ENCODE measurements at places on chromosomes 13 and 19. TPM values are rescaled to one million over a fixed set of nuclear protein-coding genes. Genes with fewer than 3 reads are reported as not detected.

- no peak for DNase-seq
Measured at GRCh38 chr13:27405546-27406134, 18.8 kb upstream of the GTF3A start.

DNA sequence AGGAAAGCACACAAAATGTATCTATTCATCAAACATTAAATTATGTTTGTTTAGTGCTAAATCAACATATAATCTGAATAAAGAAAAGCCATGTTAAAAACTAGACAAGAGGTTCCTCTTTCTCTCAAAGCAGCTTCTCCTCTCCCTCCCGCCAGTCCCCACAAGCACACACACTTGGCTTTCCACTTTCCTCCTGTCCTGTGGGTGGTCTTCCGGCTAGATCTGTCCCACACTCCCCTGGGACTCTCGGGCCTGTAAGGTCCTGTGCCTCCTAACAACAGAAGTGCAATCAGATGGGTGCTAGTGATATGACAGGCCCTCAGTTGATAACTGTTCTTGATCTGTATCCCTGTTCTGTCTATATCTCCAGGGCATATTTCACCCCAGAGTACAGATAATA, 45.6 kb upstream of the RAP2A start:
- DNase-seq, result no peak

- no peak for DNase-seq
Measured at GRCh38 chr13:45799451-45799850, 52.1 kb downstream of the SIAH3 start.

DNA sequence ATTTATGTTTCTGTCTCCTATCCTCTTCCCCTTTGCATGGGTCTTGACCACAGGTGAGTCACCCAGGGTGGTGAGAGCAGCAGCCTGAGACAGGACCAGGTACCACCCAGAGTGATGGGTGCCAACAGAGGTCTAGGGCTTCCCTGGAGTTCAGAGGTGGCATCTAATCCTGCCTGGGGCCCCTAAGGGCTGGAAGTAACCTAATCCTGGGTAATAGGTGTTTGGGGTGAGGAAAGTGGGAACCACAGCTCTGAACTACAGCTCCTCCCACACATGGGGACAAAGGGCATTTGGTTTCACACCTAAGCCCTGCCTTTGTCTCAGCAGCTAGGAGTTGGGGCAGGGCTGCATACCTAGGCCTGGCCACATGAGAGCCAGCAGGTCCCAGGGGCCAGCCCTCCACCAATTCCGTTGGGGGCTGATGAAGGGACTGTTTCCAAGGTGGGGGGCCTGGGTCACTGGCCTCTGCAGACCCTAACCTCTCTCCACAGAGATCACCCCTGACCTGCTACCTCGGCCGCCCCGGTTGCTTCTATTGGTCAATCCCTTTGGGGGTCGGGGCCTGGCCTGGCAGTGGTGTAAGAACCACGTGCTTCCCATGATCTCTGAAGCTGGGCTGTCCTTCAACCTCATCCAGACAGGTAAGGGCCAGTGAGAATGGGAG, 8.0 kb downstream of the SPHK2 start:
- no peak for DNase-seq

- no peak for DNase-seq
Measured at GRCh38 chr13:76019421-76020044, 383.4 kb downstream of the LMO7 start.

Gene JAK3
- 10.8 TPM for total RNA-seq

Gene KCNN4
- total RNA-seq, result 16.2 TPM

Gene PABPC3
- total RNA-seq, result not detected

DNA sequence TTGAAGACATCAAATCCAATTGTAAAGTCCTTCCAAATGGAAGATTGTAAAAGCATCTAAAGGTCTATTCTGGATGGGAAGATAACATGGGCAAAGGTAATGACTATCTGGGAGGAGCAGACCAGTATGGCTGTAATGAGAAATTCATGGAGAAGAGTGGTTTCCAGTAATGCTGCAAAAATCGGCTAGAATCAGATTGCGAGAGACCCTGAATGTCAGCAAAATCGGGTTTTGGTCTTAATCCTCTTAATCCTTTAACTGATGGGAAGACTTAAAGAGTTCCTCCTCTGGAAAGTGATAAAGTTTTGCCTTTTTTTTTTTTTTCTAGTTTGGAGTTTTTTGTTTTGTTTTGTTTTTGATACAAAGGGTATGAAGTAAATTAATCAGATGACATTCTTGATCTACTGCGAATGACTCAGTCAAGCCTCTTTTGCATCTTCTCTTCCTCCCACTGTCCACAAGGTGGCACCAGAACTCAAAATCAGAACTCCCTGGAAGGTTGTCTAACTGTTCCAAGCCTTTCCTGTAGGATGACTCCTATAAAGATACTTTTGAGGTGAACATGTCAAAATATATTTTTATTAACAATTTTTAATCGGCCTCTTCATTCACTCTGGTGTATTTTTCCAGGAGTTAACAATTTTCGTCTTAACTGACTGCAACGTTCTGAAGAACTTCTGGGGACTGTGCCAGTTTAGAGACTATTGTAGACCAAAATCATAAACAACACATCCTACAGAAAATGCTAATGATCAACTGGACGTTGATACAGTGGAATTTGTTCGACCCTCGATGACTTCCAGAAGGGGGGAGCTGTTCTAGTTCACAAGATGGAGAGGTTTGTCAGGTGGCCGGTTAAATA, 213.3 kb upstream of the MIR17HG start:
- DNase-seq, result no peak

Gene PRR20A
- total RNA-seq, result not detected

DNA sequence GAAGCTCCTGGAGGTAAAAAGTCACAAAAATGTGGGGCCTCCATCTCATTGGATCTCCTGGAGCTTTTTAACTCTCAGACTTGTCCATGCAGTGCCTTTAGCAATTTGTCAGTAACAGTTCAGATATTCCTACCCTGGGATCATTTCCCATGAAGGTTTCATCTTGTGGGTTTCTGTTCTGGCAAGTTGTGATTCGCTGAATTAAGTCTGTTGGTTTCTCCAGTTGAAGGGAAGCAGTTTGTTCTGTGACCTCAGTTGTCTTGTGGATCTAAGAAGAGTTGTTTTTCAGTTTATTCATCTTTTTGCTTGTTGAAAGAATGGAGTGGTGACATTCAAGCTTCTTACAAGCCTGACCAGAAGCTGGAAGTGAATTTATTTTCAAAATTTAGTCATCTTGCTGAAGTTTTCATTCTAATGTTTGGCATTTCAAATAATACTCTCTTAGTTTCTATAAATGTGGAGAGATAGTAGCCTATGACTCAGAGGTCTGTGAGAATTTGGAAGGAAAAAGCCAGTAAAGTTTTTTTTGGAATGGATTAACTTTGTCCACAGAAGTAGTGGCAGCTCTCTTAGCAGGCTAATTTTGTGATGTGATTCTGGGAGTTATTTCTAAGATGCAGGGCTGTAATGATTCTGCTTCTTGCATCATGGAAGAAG, 120.1 kb upstream of the CSNK1A1L start:
- no peak for DNase-seq

Gene GTF2F1
- total RNA-seq, result 52.8 TPM

DNA sequence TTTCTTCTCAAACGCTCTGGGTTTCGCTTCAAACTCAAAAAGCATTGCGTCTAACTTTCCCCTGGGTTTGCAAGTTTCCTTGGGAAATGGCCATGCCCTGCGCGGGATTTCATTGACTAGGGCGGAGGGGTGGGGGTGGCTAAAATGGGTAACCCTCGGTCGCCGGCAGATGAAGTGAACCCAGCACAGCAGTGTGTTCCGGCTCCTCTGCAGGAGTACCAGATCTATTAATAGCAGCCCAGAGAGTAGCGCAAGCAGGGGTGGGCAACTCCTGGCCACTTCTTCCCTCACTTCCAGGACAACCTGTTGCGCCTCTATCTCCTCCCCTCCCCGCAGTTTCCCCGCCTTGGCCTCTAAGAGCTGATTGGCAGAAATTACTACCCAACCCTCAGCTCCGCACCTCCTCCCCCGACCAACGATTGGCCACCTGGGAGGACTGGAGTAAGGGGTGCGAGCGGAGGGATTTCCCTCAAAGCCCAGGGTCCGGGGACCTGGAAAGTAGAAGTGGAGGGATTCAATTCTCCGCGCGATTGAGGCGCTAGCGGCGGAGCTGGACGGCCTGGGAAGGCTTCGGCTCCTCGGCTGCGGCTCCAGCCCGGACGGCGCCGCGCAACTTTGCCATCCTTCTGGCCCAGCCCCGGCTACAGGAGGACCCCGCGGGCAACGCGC, at the start of gene FREM2:
Gene FREM2, plus strand, starts transcription at position 501 of the 669 bp plus-strand sequence. CDS start 268 bp downstream, outside the sequence.
- no peak for DNase-seq

Gene KCNRG
- not detected for total RNA-seq

DNA sequence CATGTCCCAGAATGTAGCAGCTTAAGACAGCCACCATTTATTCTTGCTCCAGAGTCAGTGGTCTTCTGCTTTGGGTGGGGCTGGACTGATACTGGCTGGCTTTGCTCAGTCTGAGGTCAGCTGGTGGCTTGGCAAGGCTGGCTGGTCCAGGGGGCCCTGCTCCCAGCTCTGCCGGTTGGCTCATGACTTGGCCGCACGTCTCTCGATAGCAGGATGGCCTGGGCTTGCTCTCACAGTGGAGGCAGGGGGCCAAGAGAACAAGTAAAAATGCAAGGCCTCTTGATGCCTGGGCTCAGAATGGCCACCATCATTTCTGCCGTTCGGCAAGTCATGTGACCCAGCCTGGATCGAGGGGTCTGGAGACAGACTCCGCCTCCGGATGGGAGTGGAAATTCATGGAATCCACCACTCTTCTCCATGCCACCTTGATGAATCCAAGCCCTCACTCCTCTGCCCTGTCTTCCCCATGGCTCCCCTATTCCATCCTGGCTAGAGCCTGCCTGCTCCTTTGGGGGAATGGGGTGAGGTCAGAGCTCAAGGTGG, 13.1 kb downstream of the ACTMAP start:
- DNase-seq, result no peak

GRCh38 chr19:51460164-51460992, 2.1 kb upstream of the SIGLEC8 start:
- DNase-seq, result no peak

GRCh38 chr13:59398127-59398526, 765.6 kb downstream of the DIAPH3 start:
- no peak for DNase-seq

DNA sequence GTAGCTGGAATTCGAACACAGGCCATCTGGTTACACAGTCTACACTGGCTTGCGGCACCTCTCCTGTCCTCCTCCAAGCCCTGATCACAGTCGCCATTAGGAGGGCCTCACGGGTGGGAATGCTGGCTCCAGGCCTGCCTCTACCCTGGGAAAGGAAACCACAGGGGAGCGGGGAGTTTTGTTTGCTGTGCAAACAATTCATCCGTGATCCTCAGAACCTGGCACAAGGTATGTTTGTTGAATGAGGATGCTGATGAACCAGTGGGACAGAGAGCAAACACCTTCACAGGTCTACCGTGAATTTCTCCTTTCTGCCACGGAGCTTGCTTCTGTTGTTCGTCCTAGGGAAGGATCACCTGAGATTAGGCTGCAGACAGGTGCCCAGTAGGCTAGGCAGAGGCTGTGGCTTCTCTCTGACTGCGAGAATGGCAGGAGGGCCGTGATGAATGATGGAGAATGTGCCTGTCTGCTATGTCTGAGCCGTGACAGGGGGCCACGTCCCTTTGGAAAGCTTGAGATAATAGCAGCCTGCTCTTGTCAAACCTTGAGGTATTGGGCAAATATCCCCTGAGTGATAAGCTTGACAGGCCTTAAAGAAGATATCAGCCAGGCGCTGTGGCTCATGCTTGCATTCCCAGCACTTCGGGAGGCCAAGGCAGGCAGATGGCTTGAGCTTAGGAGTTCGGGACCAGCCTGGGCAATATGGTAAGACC, 36.7 kb downstream of the PIN1 start:
- DNase-seq, result no peak

DNA sequence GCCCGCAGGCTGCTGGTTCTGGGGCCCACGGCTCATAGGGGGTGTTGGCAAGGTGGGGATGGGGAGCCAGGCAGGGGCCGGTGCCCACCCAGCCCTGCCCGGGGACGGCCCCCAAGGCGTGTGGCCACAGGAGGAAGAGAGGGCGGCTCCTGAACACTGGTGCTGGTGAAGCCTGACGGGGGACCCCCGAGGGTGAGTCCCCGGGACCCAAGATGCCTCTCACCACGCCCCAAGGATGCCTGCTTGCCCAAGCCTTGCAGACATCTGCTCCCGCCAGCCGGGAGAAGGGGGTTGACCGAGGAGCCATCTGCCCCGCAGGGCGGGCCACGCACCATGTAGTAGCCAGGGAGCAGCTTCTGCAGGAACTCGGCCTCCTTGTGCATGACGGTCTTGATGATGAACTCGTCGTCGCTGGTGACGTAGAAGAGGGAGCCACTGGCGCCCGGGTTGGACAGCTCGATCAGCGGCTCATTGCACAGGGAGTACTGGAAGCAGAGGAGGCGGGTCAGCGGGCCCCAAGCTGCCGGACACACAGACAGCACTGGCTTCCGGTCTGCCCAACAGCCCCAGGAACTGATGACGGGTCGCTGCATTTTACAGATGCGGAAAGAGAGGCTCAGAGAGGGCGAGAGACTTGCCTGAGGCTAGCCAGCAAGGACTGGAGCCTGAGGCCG, 29.6 kb upstream of the CACTIN start:
- DNase-seq, result no peak

Gene TGFBR3L
- 1.5 TPM for total RNA-seq

GRCh38 chr13:27476943-27477703, 26.8 kb upstream of the MTIF3 start:
- DNase-seq, result no peak

Gene FGF9
- 0.25 TPM for total RNA-seq

Gene APOC4
- total RNA-seq, result not detected

Gene ZNF415
- 6.6 TPM for total RNA-seq

Gene ZNF541
- not detected for total RNA-seq

DNA sequence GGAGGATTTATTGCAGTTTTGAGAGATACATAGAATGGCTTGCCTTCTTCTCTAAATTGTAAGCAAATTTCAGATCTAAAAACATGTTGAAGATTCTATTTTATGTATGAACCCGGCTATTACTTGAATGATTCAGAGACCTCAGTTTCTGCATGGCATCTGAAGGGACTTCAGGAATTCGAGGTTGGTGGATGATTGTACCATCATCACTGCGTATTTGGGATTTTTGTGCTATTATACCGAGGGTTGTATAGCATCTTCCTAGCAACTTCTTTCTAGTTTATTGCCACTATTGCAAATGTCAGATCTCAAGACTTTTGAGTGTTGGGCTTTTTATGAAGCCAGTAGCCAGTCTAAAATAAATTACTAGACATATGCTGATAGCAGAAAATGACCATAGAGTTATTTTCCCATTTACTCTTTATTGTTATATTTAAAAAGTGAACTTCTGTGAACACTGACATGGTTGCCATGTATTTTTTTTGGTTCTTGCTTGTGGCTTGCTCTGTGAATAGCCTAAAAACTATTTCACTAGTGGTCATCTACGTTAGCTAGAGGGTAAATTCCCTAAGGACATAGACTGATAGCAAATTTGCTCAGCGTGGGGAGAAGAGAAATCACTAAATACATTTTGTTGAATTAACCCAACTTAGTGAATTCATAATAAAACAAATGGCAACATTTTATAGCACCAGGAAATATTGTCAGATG, 70.6 kb upstream of the KLF12 start:
- no peak for DNase-seq

Gene COMP
- 0.98 TPM for total RNA-seq

- DNase-seq, result no peak
Measured at GRCh38 chr19:2097203-2097885, 629 bp downstream of the IZUMO4 start.

GRCh38 chr19:12913851-12914690, 5.0 kb downstream of the SYCE2 start:
- no peak for DNase-seq

- DNase-seq, result no peak
Measured at GRCh38 chr19:13181747-13182388, 31.7 kb downstream of the IER2 start.

Gene KRTDAP
- total RNA-seq, result 687 TPM

Gene ANKLE1
- total RNA-seq, result 2.9 TPM

Gene DDX49
- total RNA-seq, result 36.3 TPM

All from vagina (tissue), 2 donors.